Colonic mucosa (tissue), 4 donors: ENCODE measurements at places on chromosomes 12 and 14. TPM values are rescaled to one million over a fixed set of nuclear protein-coding genes. Genes with fewer than 3 reads are reported as not detected.

The C12orf54 gene
- not detected for total RNA-seq

The KRT71 gene
- total RNA-seq = not detected

The OR4E2 gene
- total RNA-seq = not detected

The GDF3 gene
- total RNA-seq = not detected

The PA2G4 gene
- total RNA-seq = 69.6 TPM

The C12orf42 gene
- not detected for total RNA-seq

GRCh38 chr14:92750994-92751400, 2.6 kb upstream of the LGMN start:
- no peak overlapping the region for H3K27ac ChIP-seq
- H3K4me1 ChIP-seq = no peaks in the 10 kb centered on the region
- H3K36me3 ChIP-seq = no peaks in the 10 kb centered on the region
- DNase-seq = no peak
- no peak overlapping the region for H3K4me3 ChIP-seq
- H3K27me3 ChIP-seq = no peaks in the 10 kb centered on the region

GRCh38 chr12:42086031-42086430, 58.6 kb downstream of the GXYLT1 start:
- H3K4me3 ChIP-seq = no peak overlapping the region
- H3K27me3 ChIP-seq = no peaks in the 10 kb centered on the region
- no peaks in the 10 kb centered on the region for H3K36me3 ChIP-seq
- no peaks in the 10 kb centered on the region for H3K4me1 ChIP-seq

DNA sequence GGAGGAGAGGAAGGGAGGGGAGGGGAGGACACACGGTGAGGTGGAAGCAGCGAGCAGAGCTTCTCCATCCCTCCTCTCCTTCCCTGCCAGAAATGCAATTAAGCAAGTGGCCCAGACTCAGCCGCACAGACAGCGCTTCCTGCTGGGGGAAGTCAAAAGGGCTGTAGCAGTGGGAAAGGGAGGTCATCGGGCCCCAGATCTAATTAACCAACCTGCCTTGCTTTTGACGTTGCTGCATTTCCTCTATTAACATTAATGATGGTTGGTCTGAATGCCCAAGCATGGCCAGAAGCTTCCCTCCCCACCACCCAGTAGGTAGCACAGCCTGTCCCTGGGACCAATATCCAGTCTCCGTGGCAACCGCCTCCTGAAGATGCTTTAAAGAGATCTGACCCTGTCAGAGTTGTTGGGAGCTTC, 4.6 kb upstream of the NGB start:
- DNase-seq = no peak
- H3K36me3 ChIP-seq = no peaks in the 10 kb centered on the region
- H3K4me3 ChIP-seq = no peak overlapping the region
- H3K4me1 ChIP-seq = no peaks in the 10 kb centered on the region
- peaks cover 11% of the 10 kb centered on the region for H3K27me3 ChIP-seq
- H3K27ac ChIP-seq = no peak overlapping the region

GRCh38 chr12:120670667-120671066, 16.3 kb upstream of the MLEC start:
- no peaks in the 10 kb centered on the region for H3K36me3 ChIP-seq
- H3K27ac ChIP-seq = no peak overlapping the region
- H3K27me3 ChIP-seq = no peaks in the 10 kb centered on the region
- DNase-seq = no peak
- H3K4me3 ChIP-seq = no peak overlapping the region

GRCh38 chr12:1252758-1253157, 261.7 kb downstream of the ERC1 start:
- no peaks in the 10 kb centered on the region for H3K27me3 ChIP-seq
- no peaks in the 10 kb centered on the region for H3K36me3 ChIP-seq
- H3K4me1 ChIP-seq = no peaks in the 10 kb centered on the region
- no peak overlapping the region for H3K27ac ChIP-seq
- no peak for DNase-seq
- H3K4me3 ChIP-seq = no peak overlapping the region

GRCh38 chr12:46354111-46354801, 18.3 kb downstream of the SLC38A2 start:
- no peak overlapping the region for H3K4me3 ChIP-seq
- H3K27ac ChIP-seq = no peak overlapping the region
- DNase-seq = no peak

DNA sequence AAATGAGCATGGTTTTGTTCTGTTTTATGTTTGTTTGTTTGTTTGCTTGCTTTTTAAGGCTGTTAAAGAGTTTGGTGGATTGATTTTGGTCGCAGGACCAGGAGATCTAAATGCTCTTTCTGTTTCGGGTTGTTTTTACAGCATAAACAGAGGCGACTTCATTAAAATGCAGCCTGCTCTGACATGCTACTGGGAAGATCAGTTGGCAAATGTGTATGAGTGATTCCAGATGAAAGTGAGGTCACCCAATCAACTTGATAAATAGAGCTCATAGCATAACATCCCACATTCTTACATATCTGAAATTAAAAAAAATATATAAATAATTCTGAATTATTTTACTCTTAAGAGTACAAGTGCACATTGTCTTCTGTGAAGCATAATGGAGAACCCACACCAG, 947.7 kb downstream of the GALC start:
- no peaks in the 10 kb centered on the region for H3K4me1 ChIP-seq
- H3K4me3 ChIP-seq = no peak overlapping the region
- no peaks in the 10 kb centered on the region for H3K36me3 ChIP-seq
- DNase-seq = no peak
- H3K27ac ChIP-seq = no peak overlapping the region

- H3K36me3 ChIP-seq = no peaks in the 10 kb centered on the region
- no peak for DNase-seq
- no peak overlapping the region for H3K27ac ChIP-seq
- H3K27me3 ChIP-seq = no peaks in the 10 kb centered on the region
These were observed 33.2 kb downstream of the TOGARAM1 start for GRCh38 chr14:44995196-44995595.

DNA sequence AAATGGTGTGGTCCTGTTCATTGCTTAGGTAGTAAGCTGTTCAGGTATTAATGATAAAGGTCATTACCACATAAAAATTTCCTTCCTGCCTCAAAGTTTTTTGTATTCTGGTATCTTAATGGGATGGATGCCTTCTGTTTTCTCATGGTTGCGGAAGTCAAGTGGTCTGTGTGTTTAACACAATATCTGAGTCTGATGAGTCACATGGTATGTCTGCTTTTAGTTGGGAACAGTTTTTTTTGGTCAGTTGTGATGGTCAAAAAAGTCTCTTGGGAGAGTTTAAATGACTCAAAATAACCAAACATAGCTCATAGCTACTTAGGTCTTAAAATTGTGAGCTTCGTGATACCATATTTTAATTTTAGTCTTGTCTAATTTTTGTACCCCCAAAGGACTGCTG, 40.7 kb downstream of the STK38L start:
- peaks cover 10% of the 10 kb centered on the region for H3K4me1 ChIP-seq
- H3K27me3 ChIP-seq = no peaks in the 10 kb centered on the region
- H3K27ac ChIP-seq = no peak overlapping the region
- DNase-seq = no peak
- no peaks in the 10 kb centered on the region for H3K36me3 ChIP-seq
- no peak overlapping the region for H3K4me3 ChIP-seq

DNA sequence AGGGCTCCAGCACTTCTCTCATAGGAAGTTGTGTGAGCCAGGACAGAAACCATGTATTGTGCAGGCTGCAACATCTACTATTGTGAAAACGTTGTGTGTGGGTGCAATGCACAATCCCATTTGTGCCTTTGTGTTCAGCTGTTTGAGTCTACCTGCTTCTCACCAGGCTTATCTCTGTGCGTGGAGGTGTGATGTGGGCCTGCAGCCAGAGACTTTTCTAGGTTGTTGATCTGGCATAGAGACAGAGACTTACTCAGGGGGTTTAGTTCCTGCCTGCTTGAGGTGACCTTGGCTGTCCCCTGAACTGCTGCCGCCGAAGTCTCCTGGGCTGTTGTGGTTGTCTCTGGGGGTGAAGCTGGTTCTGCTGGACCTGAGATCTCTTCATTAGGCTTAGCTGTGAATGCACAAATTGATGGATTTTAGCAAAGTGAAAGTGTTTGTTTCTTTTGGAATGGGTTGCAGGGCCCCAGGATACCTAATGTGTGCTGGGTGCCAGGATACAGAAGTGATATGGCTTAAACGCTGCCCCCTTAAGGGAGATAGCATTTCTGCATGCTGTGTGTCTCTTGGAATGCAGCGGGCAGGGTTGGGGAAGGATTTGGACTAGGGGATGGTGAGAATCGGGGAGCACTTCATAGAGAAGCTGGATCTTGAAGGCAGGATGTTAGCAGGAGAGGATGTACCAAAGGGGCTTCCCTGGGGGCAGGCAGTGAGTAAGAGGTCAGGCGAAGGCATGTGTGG, 2.5 kb downstream of the LACRT start:
- H3K27me3 ChIP-seq = no peaks in the 10 kb centered on the region
- H3K4me3 ChIP-seq = no peak overlapping the region
- no peaks in the 10 kb centered on the region for H3K36me3 ChIP-seq
- no peak for DNase-seq

- no peak overlapping the region for H3K4me3 ChIP-seq
- no peak for DNase-seq
- H3K4me1 ChIP-seq = no peaks in the 10 kb centered on the region
- no peaks in the 10 kb centered on the region for H3K27me3 ChIP-seq
- no peaks in the 10 kb centered on the region for H3K36me3 ChIP-seq
- no peak overlapping the region for H3K27ac ChIP-seq
These were observed 99.2 kb upstream of the SCAF11 start for GRCh38 chr12:46089414-46090162.

DNA sequence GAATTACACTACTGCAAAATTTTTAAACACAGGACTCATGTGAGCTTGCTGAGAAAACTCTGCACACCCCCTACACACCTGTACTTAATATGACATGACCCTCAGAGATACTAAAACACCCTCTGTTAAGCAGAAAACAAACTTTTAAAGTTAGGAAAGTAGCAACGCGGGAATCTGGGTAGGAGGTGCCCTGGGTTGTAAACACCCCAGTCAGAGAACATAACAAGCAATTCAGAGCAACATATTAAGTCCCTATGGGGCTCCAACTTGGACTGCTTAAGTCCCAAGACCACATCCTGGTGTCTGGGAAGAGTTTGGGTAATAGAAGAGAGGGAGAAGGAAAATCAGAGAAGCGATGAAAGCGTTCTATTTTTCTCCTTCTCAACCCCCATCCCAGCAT, 1.2 kb downstream of the ATF7 start:
- no peaks in the 10 kb centered on the region for H3K27me3 ChIP-seq
- peaks cover 5% of the 10 kb centered on the region for H3K4me1 ChIP-seq
- peak overlapping the region; percentile 44 for H3K4me3 ChIP-seq
- H3K36me3 ChIP-seq = no peaks in the 10 kb centered on the region

- peak overlapping the region; percentile 82 for H3K4me3 ChIP-seq
- H3K27ac ChIP-seq = peak overlapping the region; percentile 72
These were observed 629 bp downstream of the PRDM4 start for GRCh38 chr12:107760207-107760808.

DNA sequence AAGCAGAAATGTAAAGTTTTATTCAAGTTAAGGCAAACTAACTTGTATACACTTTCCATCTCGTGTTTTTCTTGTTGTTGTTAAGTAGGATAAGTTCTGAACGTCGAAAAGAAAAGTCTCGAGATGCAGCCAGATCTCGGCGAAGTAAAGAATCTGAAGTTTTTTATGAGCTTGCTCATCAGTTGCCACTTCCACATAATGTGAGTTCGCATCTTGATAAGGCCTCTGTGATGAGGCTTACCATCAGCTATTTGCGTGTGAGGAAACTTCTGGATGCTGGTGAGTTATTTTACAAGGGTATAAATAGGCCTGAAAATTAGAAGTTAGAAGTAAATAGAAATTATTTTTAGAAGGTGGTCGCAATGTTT, 25.0 kb downstream of the HIF1A start:
- H3K4me1 ChIP-seq = no peaks in the 10 kb centered on the region
- H3K27ac ChIP-seq = no peak overlapping the region
- no peak for DNase-seq

DNA sequence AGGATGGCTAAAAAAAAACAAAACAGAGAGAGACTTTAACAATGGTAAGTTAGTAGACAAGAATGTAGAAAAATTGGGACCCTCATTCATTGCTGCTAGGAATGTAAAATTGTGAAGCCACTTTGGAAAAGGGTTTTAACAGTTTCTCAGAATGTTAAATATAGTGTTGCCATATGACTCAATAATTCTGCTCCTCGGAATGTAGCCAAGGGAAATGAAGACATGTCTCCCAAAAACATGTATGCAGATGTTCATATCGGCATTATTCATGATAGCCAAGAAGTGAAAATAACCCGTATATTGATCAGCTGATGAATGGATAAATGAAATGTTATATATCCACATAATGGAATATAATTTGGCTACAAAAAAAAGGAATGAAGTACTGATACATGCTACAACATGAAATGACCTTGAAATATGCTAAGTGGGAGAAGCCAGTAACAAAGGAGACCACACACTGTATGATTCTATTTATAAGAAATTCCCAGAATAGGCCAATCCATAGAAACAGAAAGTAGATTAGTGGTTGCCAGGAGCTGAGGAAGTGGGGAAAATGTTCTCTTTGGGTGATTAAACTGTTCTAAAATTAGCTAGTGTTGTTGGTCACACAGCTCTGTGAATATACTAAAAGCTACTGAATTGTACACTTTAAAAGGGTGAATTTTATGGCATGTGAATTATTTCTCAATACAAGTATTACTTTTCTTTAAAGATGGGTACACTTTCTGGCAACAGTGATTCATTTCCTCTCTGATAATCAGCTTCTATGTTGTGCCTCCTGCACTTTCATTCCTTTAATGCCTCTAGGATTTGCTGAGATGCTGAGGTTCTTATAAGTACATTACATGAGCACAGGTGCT, 132.5 kb downstream of the DAAM1 start:
- H3K27ac ChIP-seq = peak overlapping the region; percentile 35
- no peak overlapping the region for H3K4me3 ChIP-seq
- H3K27me3 ChIP-seq = no peaks in the 10 kb centered on the region
- no peaks in the 10 kb centered on the region for H3K36me3 ChIP-seq

DNA sequence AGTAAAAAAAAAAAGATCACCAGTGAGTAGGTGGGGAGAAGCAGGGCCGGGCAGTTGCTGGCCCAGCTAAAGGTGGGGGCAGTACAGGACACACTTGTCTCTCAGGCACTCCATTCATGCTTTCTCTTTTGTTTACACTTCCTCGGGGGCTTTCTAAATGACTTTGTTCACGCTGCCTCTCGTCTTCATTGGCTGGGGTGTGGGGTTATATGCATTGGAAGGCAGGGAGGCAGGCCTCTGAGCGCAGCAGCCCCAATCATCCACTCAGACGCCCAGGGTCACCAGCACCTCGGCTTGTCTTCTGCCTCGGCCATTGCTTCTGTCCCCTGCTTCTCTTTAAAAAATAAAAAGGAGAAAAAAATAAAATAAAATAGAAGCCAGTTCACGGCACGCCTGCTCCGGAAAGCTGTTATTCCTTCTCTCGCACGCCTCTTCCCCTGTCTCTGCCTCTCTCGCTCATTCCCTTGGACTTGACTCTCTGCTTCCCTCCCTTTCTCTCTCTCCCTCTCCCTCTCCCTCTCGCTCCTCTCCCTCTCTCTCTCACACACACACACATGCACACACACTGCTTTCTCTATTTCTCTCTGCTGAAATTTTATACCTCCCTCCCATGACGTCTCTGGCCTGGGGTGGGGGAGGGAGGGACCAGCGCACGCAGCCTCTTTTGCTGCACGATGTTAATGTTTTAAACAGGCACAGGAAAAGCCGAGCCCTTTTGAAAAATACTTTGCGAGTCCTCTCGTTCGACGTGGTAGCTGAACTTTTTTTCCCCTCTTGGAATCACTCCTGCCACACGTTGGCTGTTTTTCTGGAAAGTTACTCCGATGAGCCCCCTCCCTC, at the start of gene TGFB3:
Gene TGFB3 (minus strand): TSS at position 570 of the 840 bp plus-strand sequence. CDS start 1,102 bp downstream, outside the sequence.
- H3K27ac ChIP-seq = peak within 1 kb of the TSS; percentile 86
- H3K36me3 ChIP-seq = no peaks in the 10 kb centered on the region
- no peaks in the 10 kb centered on the region for H3K27me3 ChIP-seq
- DNase-seq = peak; percentile 76
- peak within 1 kb of the TSS; percentile 83 for H3K4me3 ChIP-seq
- H3K4me1 ChIP-seq = peaks cover 10% of the 10 kb centered on the region

GRCh38 chr12:67593461-67594330, 54.8 kb upstream of the DYRK2 start:
- peak overlapping the region; percentile 30 for H3K27ac ChIP-seq
- no peak for DNase-seq
- H3K36me3 ChIP-seq = no peaks in the 10 kb centered on the region
- H3K27me3 ChIP-seq = no peaks in the 10 kb centered on the region
